MCF 10A (cell line): ENCODE measurements at places on chromosomes 16 and 17. TPM values are rescaled to one million over a fixed set of nuclear protein-coding genes. Genes with fewer than 3 reads are reported as not detected.

GRCh38 chr16:26627958-26628357 lies 438.8 kb upstream of the C16orf82 start:
- H3K27ac ChIP-seq: no peak overlapping the region
- no peak overlapping the region for H3K4me3 ChIP-seq
- no peaks in the 10 kb centered on the region for H3K4me1 ChIP-seq

- H3K36me3 ChIP-seq: no peaks in the 10 kb centered on the region
- no peak for DNase-seq
- no peak overlapping the region for H3K4me3 ChIP-seq
- H3K4me1 ChIP-seq: peaks cover 18% of the 10 kb centered on the region
- H3K27me3 ChIP-seq: no peaks in the 10 kb centered on the region
Measured at GRCh38 chr16:11655655-11656054, 12.6 kb upstream of the SNN start.

- H3K4me3 ChIP-seq: no peak overlapping the region
- H3K4me1 ChIP-seq: no peaks in the 10 kb centered on the region
- no peak overlapping the region for H3K27ac ChIP-seq
- H3K36me3 ChIP-seq: no peaks in the 10 kb centered on the region
- H3K27me3 ChIP-seq: no peaks in the 10 kb centered on the region
- no peak for DNase-seq
Measured at GRCh38 chr16:50275428-50276325, 9.3 kb downstream of the ADCY7 start.

The DHRS7C gene
- not detected in 2 replicates for total RNA-seq

The SLC22A31 gene
- not detected in 2 replicates for total RNA-seq

GRCh38 chr17:1239210-1239609 lies 31.0 kb upstream of the BHLHA9 start:
- H3K27me3 ChIP-seq: no peaks in the 10 kb centered on the region
- H3K4me3 ChIP-seq: no peak overlapping the region
- H3K36me3 ChIP-seq: no peaks in the 10 kb centered on the region
- no peak overlapping the region for H3K27ac ChIP-seq

DNA sequence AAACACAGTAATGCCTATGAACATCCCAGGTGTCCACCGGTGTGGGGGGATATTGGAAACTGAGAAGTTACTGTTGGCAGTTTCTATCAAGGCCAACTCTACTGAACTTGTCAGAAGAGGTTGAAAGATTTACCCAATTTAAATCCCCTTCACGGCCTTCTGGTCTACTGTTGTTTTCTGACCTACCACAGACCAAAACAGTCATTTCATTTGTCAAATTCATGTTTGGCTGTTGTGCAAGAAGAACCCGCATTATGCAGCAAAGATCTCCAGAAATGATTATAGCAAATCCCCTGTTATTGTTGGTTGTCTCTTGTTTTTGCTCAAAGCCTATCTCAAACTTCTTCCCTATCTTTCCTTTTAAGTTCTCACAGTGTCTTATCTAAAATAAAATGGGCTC lies 73.1 kb upstream of the MAF start:
- no peaks in the 10 kb centered on the region for H3K27me3 ChIP-seq
- H3K4me3 ChIP-seq: no peak overlapping the region
- DNase-seq: no peak
- H3K36me3 ChIP-seq: no peaks in the 10 kb centered on the region

- DNase-seq: no peak
- no peak overlapping the region for H3K4me3 ChIP-seq
- H3K27ac ChIP-seq: no peak overlapping the region
Measured at GRCh38 chr17:40347319-40348135, 17.0 kb downstream of the GJD3 start.

- H3K4me1 ChIP-seq: no peaks in the 10 kb centered on the region
- H3K27me3 ChIP-seq: peaks cover 72% of the 10 kb centered on the region
- no peaks in the 10 kb centered on the region for H3K36me3 ChIP-seq
- H3K4me3 ChIP-seq: no peak overlapping the region
- no peak overlapping the region for H3K27ac ChIP-seq
Measured at GRCh38 chr16:82264756-82265155, 94.7 kb upstream of the MPHOSPH6 start.

GRCh38 chr17:82929011-82929622 lies 89.3 kb upstream of the ZNF750 start:
- peaks cover 6% of the 10 kb centered on the region for H3K4me1 ChIP-seq
- H3K36me3 ChIP-seq: peaks cover 60% of the 10 kb centered on the region
- no peak overlapping the region for H3K4me3 ChIP-seq
- H3K27ac ChIP-seq: no peak overlapping the region
- DNase-seq: no peak
- H3K27me3 ChIP-seq: no peaks in the 10 kb centered on the region

The MTSS2 gene
- total RNA-seq: 75.8 and 78.7 TPM in 2 replicates

The SYNGR3 gene
- total RNA-seq: 0.68 and 1.1 TPM in 2 replicates

- H3K36me3 ChIP-seq: peaks cover 13% of the 10 kb centered on the region
- no peaks in the 10 kb centered on the region for H3K27me3 ChIP-seq
- H3K4me1 ChIP-seq: peaks cover 31% of the 10 kb centered on the region
- no peak for DNase-seq
Measured at GRCh38 chr16:70684146-70685060, 1.4 kb downstream of the MTSS2 start.

The SSTR5 gene
- not detected in 2 replicates for total RNA-seq

DNA sequence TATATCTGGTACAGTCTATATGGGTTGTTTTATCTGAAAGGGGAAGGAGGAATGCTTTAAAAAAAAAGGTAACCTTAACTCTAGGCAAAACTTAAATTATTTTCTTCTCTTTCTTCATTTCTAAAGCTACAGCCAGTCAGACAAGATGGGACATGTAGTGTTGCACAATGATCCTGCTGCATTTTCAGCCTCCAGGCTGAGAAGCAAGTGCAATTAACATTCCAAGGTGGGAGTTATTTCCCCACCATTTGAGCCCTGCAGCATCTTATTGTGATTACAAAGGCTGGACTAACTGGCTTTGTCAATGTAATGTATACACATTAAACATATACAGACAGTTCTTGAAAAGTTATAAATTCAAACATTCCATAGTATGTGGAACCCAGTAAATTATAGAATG lies 22.6 kb upstream of the NF1 start:
- H3K27ac ChIP-seq: peak overlapping the region; percentile 71
- peak overlapping the region; percentile 41 for H3K4me3 ChIP-seq

The IQCK gene
- 5.9 and 8.4 TPM in 2 replicates for total RNA-seq

The TMC8 gene
- total RNA-seq: not detected in 2 replicates

DNA sequence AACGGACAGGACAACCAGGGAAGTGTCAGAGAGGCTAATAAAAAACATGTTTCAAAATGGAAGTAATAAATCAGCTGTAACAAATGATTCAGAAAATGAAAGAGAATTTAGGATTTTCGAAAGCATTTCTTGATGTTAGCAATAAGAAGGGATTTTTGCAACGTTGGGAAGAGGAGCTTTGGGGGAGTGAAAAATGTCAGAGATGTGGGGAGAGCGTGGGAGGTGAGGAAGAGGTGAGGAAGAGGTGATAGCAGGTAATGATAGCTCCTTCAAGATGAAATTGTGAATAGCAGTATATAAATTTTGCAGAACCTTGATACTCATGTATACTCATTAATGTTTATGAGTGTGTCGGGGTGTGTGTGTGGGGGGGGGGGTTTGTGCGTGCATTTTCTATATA lies 76.2 kb upstream of the COX10 start:
- peaks cover 11% of the 10 kb centered on the region for H3K4me1 ChIP-seq
- H3K27me3 ChIP-seq: no peaks in the 10 kb centered on the region
- DNase-seq: no peak
- H3K27ac ChIP-seq: no peak overlapping the region

- peaks cover 7% of the 10 kb centered on the region for H3K4me1 ChIP-seq
- H3K4me3 ChIP-seq: no peak overlapping the region
- H3K36me3 ChIP-seq: no peaks in the 10 kb centered on the region
- DNase-seq: peak; percentile 18
- no peak overlapping the region for H3K27ac ChIP-seq
Measured at GRCh38 chr17:30000001-30000754, 58.7 kb downstream of the EFCAB5 start.

DNA sequence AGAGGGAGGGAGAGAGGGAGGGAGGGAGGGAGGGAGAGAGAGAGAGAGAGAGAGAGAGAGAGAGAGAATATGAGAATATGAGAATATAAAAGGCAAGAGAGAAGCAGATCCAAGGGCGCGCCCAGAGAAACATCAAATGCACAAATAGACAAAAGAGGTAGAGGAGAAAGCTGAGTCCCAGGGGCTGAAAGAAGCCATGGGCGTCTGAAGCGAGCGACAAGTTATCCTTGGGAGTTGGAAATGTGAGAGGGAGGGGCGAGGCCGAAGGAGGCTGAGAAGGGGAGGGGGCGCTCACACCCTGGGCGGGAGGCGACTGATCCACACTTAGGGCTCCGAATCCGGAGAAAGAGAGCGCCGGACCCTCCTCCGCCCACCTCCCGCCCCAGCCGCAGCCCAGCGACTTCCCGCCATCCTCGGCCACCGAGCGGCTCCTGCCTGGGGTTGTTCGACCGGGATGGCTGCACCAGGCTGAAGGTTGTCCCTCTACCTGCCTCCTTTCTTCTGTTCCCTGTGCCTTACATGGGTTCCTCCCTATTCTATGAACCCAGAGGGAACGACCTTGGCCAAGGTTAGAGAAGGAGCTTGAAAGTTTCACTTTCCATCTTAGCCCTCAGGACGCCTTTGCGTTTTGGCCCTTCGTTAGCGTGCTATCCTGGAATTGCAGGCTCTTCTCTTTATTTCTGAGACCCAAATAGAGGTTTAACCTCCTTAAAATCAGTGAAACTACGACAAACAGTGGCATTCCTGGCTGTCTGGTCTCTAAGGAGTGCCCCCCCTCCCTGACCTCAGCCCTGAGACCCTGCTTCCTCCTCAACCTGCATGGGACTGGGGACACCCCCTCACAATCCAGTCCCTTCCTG lies 21.2 kb upstream of the HOXB9 start:
- no peak for DNase-seq
- H3K4me3 ChIP-seq: no peak overlapping the region
- no peak overlapping the region for H3K27ac ChIP-seq

DNA sequence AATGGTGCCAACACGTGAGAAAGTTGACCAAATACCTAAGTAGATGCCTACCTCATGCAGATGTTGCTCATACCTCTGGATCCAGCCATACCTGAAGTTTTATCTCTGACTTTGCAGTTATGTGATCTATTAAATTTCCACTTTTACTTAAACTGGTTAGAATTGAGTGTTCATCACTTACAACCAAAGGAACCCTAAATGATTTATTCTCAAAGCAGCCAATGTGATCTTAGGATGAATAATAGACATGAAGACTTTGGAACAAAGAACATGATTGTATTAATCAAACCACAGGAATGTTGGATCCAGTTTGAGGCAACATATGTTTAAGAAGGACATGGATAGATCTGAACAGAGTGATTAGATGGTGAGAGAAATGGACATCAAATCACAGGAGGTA lies 68.7 kb downstream of the IRX6 start:
- no peak overlapping the region for H3K27ac ChIP-seq
- H3K36me3 ChIP-seq: no peaks in the 10 kb centered on the region
- no peak for DNase-seq
- H3K4me3 ChIP-seq: no peak overlapping the region
- peaks cover 6% of the 10 kb centered on the region for H3K4me1 ChIP-seq

DNA sequence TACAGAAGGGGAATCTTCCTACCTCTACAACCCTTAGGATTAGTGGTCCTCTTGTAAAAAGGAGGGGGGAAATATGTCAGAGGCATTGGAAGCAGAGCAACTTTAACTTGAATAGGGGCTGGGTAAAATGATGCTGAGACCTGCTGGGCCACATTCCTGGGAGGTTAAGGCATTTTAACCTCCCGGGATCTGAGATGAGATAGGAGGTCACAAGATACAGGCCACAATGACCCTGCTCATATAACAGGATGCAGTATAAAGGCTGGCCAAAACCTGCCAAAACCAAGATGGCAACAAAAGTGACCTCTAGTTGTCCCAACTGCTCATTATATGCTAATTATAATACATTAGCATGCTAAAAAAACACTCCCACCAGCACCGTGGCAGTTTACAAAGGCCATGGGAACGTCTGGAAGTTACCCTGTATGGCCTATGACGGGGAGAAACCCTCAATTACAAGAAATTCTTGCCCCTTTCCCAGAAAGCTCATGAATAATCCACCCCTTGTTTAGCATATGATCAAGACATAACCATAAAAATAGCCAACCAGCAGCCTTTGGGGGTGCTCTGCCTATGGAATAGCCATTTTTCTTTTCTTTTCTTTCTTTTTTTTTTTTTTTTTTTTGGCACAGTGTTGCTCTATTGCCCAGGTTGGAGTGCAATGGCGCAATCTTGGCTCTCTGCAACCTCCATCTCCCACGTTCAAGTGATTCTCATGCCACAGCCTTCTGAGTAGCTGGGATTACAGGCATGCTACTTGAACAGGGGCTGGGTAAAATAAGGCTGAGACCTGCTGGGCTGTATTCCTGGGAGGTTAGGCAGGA lies 6.2 kb upstream of the C1QTNF1 start:
- H3K27me3 ChIP-seq: no peaks in the 10 kb centered on the region
- H3K27ac ChIP-seq: no peak overlapping the region
- H3K4me1 ChIP-seq: peaks cover 20% of the 10 kb centered on the region
- no peaks in the 10 kb centered on the region for H3K36me3 ChIP-seq
- DNase-seq: peak; percentile 47

- H3K27ac ChIP-seq: no peak overlapping the region
- H3K4me3 ChIP-seq: no peak overlapping the region
- peaks cover 11% of the 10 kb centered on the region for H3K36me3 ChIP-seq
- peaks cover 5% of the 10 kb centered on the region for H3K4me1 ChIP-seq
- no peaks in the 10 kb centered on the region for H3K27me3 ChIP-seq
Measured at GRCh38 chr17:17758941-17759563, 77.7 kb downstream of the SREBF1 start.

The UNC13D gene
- total RNA-seq: 3.5 and 7.6 TPM in 2 replicates

- no peak overlapping the region for H3K4me3 ChIP-seq
- H3K36me3 ChIP-seq: no peaks in the 10 kb centered on the region
- peaks cover 40% of the 10 kb centered on the region for H3K27me3 ChIP-seq
- H3K27ac ChIP-seq: no peak overlapping the region
Measured at GRCh38 chr16:13863075-13863765, 56.7 kb upstream of the ERCC4 start.

DNA sequence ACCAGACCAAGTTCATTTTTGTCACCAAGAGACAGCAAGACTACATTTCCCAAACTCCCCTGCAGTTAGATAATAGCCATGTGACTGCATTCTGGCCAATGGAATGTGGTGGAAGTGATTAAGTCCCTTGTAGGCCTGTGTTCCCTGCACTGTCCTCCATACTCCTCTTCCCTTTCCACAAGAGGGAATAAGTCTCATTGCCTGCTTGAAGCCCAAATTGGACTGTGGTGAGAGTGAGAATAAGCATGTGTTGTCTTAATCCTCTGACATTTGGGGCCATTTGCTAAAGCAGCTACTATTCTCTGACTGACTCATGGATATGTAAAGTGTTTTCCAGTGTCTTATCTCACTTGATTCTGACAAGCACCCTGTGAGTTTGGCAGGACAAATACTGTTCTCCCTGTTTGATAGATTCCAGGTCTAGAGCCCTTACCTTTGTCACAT lies 20.7 kb downstream of the PIK3R6 start:
- H3K36me3 ChIP-seq: no peaks in the 10 kb centered on the region
- no peaks in the 10 kb centered on the region for H3K27me3 ChIP-seq
- DNase-seq: peak; percentile 31
- no peak overlapping the region for H3K27ac ChIP-seq
- H3K4me3 ChIP-seq: no peak overlapping the region
- no peaks in the 10 kb centered on the region for H3K4me1 ChIP-seq

GRCh38 chr16:75550211-75550662 lies 5.8 kb downstream of the TMEM231 start:
- H3K4me1 ChIP-seq: no peaks in the 10 kb centered on the region
- H3K27ac ChIP-seq: no peak overlapping the region
- DNase-seq: peak; percentile 82
- H3K4me3 ChIP-seq: peak overlapping the region; percentile 43
- H3K36me3 ChIP-seq: peaks cover 10% of the 10 kb centered on the region
- no peaks in the 10 kb centered on the region for H3K27me3 ChIP-seq
